ENCODE measurements at places on chromosomes 11 and 22. TPM values are rescaled to one million over a fixed set of nuclear protein-coding genes. Genes with fewer than 3 reads are reported as not detected.
A peak's percentile ranks its signal among the peaks of the same experiment; 100 is the strongest.

DNA sequence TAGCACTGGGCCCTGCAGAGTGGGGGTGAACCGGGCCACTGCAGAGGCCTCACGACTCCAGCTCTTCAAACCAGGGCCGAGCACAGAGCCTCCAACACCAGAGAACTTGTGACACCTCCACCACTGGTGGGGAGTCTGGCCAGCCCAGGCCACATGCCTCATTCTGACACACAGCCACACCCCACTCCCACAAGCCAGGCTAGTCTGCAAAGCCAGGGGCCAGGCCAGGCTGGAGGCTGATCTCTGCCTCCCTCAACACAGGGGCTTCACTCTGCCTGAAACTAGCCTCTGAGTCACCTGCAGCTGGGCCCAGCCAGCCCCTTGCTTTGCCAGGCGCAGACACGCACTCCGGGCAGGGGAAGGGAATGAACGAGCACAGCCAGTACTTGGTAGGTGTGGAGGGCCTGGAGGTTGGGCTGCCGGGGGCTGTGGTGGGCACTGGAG, 102.9 kb downstream of the MED15 start:
- DNase-seq: no peak

DNA sequence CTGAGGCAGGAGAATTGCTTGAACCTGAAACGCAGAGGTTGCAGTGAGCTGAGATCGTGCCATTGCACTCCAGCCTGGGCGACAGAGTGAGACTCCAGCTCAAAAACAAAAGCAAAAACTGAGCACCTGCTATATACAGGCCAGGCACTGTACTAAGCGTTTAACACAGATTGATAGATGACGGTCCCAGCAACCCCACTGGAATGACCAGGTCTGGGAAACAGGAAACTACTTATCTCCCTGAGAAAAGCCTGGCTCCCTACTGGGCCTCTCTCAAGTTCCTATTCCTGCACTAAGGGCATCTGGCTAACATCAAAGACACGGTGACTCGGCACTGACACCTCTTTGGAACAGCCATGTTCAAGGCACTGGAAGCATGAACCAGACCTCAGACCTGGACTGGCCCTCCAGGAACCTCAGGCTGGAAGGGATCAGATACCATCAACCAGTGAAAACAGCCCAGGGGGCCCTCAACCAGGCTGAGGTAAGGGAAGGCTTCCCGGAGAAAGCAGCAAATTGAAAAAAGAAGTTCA, 16.6 kb downstream of the ARAP1 start:
- DNase-seq: no peak

- peak; percentile 46 for DNase-seq
These were observed at the start of gene SIPA1 for GRCh38 chr11:65637794-65638419. Gene SIPA1 (plus strand): TSS chr11:65638101. CDS start chr11:65640922, 2,821 bp downstream.

GRCh38 chr11:85903406-85903805, 48.2 kb downstream of the CCDC83 start:
- DNase-seq: no peak

- peak; percentile 54 for DNase-seq
These were observed 45.6 kb downstream of the OR4D9 start for GRCh38 chr11:59556917-59557348.

BIRC3 gene
- total RNA-seq: 90.4 TPM

PGM2L1 gene
- 5.2 TPM for total RNA-seq

GRCh38 chr11:109939166-109939810, 153.9 kb upstream of the ZC3H12C start:
- DNase-seq: no peak

DNA sequence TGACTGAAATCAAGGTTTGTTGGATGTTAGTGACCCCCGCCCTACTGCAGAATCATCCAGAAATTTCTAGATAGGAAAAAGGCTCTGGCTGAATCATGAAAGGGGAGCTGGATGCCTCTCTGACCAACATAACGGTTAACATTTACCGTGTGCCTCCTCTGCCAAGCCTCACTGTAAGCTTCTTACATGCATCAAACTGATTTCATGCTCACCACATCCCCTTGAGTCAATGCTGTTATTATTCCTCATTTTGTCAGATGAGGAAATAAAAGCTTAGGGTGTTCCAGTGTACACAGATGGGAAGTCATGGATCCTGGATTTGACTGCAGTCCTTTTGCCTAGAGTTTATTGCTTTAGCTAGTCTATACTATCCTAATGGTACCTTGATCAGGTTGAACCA, 5.9 kb upstream of the HMOX1 start:
- no peak for DNase-seq

DNA sequence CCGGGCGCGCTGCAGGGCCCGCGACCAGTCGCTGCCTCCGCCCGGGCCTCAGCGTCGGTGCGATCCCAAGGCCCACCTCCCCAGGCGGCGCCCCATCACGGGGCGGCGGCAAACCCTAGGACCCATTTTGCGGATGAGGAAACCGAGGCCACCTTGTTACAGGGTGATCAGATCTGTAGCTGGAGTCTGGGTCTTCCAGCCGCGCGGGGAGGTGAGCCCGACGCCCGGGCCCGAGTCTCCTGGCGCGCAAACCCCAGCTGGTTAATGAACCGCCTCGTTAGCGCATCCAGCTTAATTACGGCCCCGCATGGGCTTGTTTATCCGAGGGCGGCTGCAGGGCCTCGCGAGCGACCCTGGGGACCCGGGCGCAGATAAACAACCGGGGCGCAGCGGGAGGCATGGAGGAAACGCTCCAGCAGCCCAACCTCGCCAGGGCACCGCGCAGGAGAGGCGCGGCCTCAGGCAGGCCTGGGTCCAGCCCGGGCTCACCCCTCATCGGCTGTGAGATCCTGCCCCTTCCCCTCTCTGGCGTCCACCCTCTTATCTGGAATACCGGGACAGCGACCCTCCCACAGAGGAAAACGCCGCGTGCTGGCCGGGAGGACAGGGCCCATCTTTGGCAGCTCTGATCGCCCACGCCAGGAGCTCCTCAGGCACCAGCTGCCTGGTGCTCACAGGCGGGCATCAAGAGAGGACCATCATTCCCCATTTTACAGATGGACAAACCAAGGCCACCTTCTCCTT, 14.7 kb downstream of the OTUB1 start:
- no peak for DNase-seq

DDI1 gene
- not detected for total RNA-seq

PATE2 gene
- total RNA-seq: not detected

DNA sequence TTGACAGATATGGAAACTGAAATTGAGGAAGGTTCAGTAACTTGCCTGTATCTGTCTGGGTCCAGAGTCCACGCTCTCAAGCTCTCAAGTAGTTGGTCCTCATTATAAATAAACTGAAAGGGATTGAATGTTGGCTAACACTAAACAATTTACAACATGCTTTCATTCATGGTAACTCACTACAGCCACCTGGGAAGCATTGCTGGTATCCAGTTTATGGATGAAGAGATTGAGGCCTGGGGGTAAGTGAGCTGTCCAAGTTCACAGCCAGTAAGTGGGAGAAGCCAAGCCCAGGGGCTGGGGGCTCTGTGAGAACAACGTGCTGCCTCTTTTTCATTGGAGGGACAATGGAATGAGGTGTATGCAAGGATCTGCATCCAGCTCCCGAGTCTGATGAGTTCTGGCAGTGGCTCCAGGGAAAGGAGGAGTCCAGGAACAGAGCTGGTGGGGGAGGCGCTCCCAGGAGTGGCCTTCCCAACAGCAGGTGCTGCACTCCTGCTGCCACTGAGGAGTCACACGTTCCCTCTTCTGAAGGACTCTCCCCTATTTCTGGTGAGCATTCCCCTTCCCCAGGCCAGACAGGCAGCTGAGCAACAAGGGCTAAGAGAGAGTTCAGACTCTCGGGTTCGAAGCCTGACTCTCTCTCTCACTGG, 175.8 kb downstream of the CSNK2A3 start:
- DNase-seq: no peak

- DNase-seq: no peak
These were observed 282.5 kb downstream of the TBC1D22A start for GRCh38 chr22:47044722-47045535.

DNA sequence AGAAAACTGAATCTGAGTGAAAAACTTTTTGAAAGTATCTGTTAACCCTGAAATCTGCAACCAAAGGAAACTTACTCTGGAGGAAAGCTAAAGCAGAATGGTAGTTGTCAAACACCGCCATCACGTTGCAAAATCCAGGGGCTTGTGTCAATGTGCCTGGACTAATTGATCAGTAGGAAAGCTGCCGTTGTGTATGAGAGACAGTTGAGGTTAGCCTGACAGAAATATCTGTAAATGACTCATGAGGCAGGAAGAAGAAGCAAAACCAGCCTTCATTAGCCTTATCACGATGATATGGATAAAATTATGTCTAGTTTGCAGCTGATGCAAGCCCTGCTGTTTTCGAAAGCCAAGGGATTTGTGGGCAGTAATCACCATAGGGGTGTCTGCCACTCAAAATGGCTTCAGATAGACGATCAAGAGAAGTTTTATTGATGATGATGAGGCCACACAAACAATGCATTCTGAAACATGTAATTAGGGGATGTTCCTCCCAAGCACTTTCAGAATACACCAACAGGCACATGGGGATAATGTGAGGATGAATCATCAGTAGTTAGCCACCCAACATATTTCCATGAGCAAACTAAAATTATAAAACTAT, 8.9 kb downstream of the SCGB1A1 start:
- no peak for DNase-seq

DNA sequence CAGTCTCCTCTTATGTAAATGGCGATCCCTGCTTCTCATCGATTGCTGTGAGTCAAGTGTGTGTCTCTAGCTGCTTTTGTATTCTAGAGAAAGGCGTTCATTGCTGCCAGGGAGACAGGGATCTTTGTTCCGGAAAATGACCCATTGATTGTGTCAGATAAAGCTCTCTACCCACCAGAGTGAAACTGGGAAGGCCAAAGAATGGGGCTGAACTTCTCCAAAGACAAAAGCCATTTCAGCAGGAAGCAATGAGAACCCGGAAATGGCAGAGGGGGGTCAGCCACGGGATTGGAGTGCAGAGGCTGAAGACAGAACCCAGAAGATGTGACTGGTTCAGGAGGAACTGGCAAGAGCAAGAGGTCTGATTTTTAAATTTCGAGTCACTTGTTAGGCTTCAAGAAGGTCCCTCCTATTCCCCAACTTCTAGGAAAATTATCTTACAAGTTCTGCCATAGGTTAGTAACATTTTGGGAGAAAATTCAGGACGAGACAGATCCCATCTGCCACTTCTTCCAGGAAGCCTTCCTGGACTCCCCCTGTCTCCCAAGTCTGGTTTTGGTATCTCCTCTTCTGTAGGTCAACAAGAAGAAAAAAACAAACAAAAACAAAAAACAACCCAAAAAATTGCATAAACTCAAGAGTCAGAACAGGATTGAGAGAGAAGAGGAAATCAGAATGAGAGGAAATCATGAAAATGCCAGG, 110.6 kb downstream of the NECTIN1 start:
- no peak for DNase-seq

GRCh38 chr11:77294040-77294439, 7.4 kb downstream of the GDPD4 start:
- no peak for DNase-seq

EHF gene
- not detected for total RNA-seq

- no peak for DNase-seq
These were observed 407.0 kb upstream of the B3GAT1 start for GRCh38 chr11:134819041-134819440.

GRCh38 chr11:94757037-94757735, 11.0 kb upstream of the AMOTL1 start:
- DNase-seq: no peak

OR5A2 gene
- total RNA-seq: not detected

COA4 gene
- 25.1 TPM for total RNA-seq

DNA sequence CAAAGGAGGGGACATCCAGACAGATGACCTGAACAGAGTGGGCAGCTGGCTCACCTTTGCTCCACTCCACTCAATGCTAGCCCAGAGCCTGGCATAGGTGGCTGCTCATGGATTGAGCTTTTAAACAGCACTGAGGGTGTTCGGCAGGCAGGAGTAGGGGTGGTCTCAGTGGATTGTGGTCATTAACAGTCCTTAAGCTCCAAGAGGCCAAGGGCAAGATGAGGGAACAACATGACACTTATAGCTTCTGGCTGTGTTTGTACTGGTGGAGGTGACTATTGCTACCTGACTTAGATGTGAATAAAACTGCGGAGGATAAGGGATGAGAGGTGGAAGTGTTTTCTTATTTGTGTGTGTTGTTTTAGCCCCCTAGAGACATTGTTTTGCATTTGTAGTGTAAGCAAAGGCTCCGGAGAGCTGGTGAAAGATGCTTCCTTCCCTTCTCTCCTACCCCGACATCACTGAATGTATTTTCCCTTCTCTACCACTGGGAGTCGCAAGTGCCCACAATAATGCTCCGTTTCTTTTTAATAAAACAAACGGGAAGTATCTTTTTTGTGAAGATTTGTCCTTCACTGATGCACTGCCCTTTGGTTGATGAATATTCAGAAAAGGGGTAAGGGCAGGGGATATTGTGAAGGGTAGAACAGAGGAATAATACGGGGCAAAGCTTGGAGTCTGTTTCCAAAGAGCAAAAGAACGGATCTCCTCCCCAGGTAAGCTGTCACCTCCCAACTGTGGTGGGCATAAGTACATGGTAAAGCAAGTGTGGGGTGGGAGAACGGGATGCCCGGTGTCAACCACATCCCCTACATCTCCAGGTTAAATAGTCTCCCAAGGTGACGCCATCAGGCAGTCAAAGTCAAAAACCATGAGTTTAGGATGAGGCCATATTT, 27.5 kb upstream of the MTNR1B start:
- DNase-seq: no peak

- DNase-seq: peak; percentile 18
These were observed 94.3 kb downstream of the SLC17A6 start for GRCh38 chr11:22432291-22433093.

OR2D2 gene
- not detected for total RNA-seq

DNA sequence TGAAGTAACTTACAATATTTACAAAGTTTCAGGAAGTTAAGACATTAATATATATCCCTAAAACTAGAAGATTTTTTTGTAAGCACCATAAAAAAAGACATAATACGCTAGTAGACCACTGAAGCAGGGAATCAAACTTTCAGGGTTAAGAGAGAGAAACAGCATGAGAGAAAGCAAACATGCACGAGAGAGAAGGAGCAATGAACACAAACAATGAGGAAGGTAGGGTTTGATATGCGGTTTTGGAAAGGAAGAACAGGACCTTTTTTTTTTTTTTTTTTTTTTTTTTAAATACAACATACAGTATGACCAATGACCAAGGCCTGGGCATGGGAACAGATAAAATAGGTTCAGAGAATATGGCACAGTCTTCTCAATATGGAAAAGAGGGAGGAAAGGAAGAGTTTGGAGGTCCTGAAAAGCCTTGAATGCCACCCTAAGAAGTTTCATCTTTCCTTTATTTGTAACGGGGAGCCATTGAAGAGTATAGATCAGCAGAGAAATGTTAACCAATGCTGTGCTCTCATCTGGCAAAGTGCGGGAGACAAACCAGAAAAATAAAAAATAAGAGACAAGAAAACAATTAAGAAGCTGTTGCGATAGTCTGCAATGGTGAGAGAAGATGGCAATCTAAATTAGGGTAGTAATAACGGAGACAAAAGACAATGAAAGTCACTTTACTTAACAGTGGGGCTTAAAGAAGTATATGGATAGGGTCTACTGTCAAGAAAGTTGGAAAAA, 101.0 kb downstream of the USP35 start:
- no peak for DNase-seq

KCNQ1OT1 gene
- 0.42 TPM for total RNA-seq

- DNase-seq: no peak
These were observed 12.7 kb upstream of the CAPN5 start for GRCh38 chr11:77054084-77054483.

Data from CD8-positive, alpha-beta T cell (primary cell).